Glutamatergic neuron (in vitro differentiated cells): ENCODE measurements at places on chromosomes 2 and 18.

DNA sequence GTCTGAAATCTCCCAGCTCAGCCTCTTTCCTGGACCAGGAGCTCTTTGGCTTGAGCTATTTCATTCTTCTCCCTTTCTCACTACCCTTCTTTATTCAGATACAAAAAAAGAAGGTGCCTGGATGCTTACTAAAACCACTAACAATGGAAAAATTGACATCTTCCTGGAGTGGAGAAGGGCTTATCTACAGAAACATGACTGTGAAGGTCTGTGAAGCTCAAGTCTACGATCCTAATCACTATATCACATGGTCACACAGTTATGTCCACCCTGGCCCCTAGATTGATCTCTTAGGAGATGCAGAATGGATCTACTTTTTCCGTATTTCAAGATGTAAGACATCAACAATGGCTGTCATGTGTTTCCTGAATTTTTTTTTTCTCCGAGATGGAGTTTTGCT is 5.7 kb upstream of the KRCC1 start:
- DNase-seq, result no peak

DNA sequence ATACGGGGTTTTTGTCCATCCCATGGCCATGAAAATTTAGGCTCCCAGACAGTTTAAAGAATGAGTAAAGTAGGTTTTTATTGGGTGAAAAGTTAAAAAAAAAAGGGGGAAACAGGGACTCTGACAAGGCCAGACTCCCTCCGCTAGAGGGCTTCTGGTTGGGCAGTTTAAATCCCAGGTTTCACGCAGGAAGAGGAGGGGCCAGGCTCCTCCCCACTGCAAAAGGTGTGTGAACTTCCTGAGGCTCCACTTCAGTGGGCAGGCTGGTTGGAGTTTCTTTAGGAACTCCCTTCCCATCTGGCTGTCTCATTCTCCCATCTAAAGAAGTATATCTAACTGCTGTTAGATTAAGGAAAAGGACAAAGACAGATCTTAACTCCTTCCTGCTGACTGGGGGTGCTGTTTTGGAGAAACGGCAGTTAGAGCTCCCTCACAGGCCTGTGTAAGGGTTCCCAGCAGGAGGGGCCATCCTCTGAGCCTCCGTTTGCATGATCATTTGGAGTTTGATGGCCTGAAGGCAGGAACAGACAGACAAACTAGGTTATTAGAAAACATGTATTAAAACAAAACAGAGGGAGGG is 1160.7 kb downstream of the CNTNAP5 start:
- DNase-seq, result no peak

- DNase-seq, result no peak
These were observed 174.0 kb upstream of the GULP1 start for GRCh38 chr2:188117706-188118105.

- DNase-seq, result no peak
These were observed 1.4 kb downstream of the IL37 start for GRCh38 chr2:112912403-112912802.

- no peak for DNase-seq
These were observed 50.1 kb upstream of the SPTBN1 start for GRCh38 chr2:54406031-54406430.

DNA sequence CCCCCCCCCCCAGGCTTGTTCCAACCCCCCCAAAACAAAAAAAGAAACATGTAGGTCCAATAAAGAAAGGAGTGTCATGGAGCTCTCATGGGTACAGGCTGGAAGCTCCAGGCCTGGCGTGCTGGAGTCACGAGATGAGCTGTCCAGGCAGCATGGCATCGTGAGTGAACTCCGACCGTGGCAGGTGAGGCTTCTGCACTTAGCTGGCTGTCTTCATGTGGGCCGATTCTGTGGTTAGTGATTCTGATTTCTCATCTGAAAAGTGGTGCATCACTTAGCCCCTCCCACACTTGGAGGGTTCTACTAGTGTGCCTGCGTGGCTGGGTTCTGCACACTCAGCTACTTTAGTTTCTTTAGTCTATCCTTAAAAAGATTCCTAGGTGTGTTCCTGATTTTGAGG is 126.4 kb upstream of the MGAT5 start:
- no peak for DNase-seq

DNA sequence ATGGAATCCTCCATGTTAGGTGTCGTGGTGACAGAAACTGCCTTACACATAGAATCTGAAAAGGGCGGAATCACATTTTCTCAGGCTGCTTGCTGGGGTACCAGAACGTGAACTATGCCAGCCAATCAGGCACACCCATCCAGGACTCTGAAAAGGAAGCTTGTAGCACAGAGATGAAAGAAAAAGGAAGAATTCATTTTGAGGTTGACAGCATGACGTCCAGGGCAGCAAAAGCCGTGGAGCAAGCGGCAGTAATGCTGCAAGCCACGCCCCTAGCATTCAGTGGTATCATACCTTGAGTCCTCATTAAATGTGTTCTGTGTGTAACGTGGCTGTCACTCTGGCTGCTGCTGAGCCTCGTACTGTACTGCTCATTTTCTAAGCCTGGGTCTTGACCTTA is 304.0 kb downstream of the DYSF start:
- DNase-seq, result no peak

GRCh38 chr2:239106314-239106908 is 258.5 kb downstream of the TWIST2 start:
- peak; percentile 81 for DNase-seq

GRCh38 chr2:37770797-37771196 is 99.4 kb upstream of the CDC42EP3 start:
- no peak for DNase-seq

GRCh38 chr2:125313806-125314205 is 1288.7 kb downstream of the CNTNAP5 start:
- no peak for DNase-seq

- DNase-seq, result no peak
These were observed 104.3 kb upstream of the CNGA3 start for GRCh38 chr2:98242003-98242402.

- DNase-seq, result no peak
These were observed 3.7 kb upstream of the CRIM1 start for GRCh38 chr2:36351736-36352349.

DNA sequence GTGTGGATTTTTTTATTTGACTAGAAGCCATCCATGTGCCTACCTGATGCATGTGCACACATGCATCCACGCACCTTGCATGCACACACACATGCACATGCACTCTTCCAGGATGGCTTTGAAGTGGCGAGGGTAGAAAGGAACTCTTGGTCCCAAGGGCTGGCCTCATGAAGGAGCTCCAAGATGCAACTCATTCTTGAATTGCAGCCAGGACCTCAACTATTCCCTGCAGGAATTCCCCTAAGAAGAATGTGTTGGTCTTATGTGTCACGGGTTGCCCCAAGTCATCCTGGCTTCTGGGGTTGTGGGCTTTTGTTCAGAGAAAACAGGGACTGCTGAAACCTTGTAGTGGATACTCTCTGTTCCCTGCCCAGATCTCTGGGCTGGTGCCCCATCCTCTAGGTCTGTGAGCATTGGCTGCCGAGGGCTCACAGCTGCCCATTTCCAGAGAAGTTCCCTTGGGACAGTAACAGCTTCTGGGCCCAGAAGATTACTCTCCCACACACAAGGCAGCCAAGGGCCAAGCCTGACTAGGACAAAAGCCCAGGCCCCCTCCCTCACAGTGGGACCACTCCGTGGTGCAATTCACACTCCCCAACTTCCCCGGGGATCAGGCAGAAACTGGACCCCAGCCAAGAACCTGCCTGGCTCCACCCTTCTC is 137.6 kb downstream of the COPS8 start:
- no peak for DNase-seq
